A549 treated with CpdA at 1 μM for 4 hours (cell line): ENCODE measurements at places on chromosomes 1 and 21. TPM values are rescaled to one million over a fixed set of nuclear protein-coding genes. Genes with fewer than 3 reads are reported as not detected.

FOXJ3 gene
- total RNA-seq, result 16.6 to 20.9 TPM (median 18.1 TPM) in 5 replicates

ADAM30 gene
- total RNA-seq, result not detected in 5 replicates

RGS8 gene
- total RNA-seq, result not detected in 5 replicates

VCAM1 gene
- total RNA-seq, result 0.06 to 0.08 TPM in 2 of 5 replicates, not detected in the others

PLCH2 gene
- total RNA-seq, result 0.15 to 0.41 TPM (median 0.34 TPM) in 5 replicates

PGLYRP4 gene
- total RNA-seq, result not detected in 5 replicates

AMY1B gene
- not detected in 5 replicates for total RNA-seq

OR2T2 gene
- total RNA-seq, result not detected in 5 replicates
